Smooth muscle cell of the pulmonary artery (primary cell): ENCODE measurements at places on chromosomes 12 and 14. TPM values are rescaled to one million over a fixed set of nuclear protein-coding genes. Genes with fewer than 3 reads are reported as not detected.

The PITPNM2 gene
- total RNA-seq: 5.0 and 6.5 TPM in 2 replicates

The TTC6 gene
- total RNA-seq: not detected in 2 replicates

The DENR gene
- 26.3 and 28.7 TPM in 2 replicates for total RNA-seq

The TMPRSS12 gene
- total RNA-seq: not detected in 2 replicates

The CD163L1 gene
- 0.43 and 2.6 TPM in 2 replicates for total RNA-seq

The TUBA1C gene
- 303 and 344 TPM in 2 replicates for total RNA-seq
